ENCODE measurements at places on chromosomes 13 and 19. TPM values are rescaled to one million over a fixed set of nuclear protein-coding genes. Genes with fewer than 3 reads are reported as not detected.

Gene ZNF69
- total RNA-seq: 27.9 TPM

Gene ZNF418
- 11.4 TPM for total RNA-seq

Gene ERICH6B
- total RNA-seq: not detected

Gene CGB8
- total RNA-seq: 2.3 TPM

All from placental epithelial cell (primary cell).